CD4-positive, CD25-positive, alpha-beta regulatory T cell (primary cell): ENCODE measurements at places on chromosomes 3 and 15.

DNA sequence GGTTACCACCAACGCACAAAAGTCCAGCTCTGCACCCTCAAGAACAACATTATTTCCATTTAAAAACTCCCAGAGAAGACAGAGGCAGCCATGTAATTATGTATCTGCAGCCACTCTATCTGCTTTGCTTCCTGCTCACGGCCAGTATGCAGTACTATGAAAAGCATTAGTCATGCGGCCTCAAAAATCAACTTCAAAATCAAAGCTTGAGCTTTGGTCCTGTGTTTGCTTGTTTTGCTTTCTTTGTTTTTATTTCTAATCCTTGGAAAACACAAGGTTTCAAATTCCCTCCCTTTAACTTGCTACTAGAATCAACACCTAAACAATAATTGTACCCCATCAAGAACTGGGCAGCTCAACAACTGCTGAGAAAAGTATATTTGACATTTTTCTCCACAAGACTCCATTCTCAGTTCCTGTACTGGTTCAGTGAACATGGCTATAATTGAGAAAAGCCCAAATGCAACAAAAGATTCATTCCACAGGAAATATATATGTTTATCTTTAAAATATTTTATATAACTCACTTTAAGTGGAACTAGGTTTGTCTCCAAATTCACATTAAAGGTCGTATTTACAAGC lies 37.6 kb downstream of the GBE1 start:
- DNase-seq = no peak

DNA sequence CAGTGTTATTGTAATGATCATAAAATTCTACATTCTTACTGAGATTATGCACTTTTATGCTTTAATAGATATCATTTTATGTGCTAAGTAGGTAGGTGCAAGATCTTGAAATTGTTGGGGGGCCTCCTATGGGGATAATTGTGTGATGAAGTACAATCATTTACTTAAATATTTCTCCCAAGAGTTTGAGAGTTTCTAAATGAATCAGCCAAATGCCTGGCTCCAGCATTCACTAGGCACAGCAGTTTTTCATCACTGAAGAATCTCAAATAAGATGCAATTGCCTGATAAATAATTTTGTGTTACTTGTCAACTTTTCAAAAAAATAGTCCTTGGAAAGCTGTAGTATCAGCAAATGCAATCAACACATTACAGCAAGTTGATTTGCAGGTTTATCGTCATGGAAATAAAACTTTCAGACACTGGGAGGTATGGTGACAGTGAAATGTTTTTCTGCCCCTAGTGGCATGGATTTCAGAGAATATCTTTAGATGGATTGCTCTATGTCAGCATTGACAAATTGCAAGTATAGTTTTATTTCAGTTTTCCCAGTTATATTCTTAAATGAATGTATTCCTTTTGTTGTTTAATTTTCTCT lies 167.1 kb downstream of the NEK11 start:
- DNase-seq = no peak

DNA sequence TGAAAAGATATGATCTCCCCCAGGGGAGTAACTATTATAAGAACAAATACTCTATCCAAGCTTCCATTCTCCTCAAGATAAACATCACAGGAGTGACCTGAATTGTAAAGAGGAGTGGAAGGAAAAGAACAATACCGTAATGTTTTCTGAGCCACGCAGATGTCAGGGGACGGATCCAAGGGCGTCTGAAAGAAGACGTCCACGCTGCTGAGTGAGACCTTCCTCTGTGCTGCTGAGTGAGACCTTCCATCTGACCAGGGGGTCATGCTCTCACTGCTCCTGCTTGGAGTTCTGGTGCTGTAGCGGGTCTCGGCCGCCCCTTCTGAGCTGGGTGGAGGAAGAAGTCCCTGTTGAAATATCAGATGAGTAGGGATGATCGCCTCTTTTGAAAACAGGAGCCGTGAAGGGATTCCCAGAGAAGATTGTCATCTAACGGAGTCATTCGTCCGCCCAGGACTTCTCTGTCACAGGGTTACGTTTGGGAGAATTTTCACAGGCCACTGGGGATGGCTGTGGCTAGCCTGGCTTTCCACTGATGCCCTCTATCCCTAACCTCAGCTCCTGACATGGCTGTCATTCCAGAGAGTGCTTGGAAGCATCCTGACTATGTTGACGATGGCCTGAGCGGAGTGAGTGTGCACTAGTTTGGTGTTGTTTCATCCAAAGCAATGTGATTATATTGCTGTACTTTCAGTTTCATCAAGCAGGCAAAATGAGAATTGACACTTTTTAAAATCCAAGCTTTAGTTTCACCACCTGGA lies 184.9 kb downstream of the APBA2 start:
- no peak for DNase-seq

DNA sequence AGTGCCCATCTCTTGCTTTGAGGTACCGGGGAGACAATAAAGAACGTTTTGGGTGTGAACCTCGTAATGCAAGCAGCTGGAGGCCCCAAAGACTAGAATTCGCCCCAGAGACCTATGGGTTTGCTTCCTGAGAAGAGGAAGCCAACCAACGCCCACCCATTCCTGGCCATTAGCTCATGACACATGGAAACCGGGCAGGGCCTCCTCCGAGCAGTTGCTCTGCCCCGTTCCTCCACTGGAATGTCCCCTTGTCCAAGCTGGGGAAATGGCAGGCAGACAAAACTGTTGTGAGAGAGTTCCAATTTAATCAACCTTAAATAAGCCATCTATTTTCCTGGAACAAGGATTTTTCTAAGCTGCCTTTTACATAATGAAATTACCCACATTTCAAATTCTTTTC lies 250.9 kb upstream of the IGF1R start:
- DNase-seq = no peak

DNA sequence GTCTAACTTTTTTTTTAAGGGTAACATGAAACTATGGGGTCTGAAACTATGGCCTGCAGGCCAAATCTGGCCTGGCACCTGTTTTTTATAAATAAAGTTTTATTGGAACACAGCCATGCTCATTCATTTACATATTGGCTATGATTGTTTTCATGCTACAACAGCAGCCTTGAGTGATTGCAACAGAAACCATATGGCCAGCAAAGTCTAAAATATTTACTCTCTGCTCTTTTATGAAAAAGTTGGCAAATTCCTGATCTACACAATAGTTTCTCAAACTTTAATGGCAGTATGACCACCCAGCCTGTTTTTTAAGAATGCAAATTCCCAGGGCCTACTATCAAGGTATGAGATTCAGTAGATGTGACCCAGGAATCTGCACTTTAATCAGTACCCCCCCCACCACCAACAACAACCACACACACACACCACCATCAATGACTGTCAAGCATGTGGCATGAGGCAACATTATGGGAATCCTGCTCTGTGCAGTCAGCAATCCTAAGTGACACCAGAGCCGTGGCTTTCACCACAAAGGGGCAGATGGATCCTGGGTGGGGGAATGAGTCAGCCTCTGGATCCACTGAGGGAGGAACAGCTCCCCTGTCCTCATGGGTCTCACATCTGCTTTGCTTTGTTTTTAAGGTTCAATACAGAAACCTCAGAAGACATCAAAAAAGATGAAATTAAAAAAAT lies 142.8 kb downstream of the NTRK3 start:
- no peak for DNase-seq

- DNase-seq = no peak
Observed at GRCh38 chr3:38964204-38964603, 87.5 kb downstream of the SCN11A start.

DNA sequence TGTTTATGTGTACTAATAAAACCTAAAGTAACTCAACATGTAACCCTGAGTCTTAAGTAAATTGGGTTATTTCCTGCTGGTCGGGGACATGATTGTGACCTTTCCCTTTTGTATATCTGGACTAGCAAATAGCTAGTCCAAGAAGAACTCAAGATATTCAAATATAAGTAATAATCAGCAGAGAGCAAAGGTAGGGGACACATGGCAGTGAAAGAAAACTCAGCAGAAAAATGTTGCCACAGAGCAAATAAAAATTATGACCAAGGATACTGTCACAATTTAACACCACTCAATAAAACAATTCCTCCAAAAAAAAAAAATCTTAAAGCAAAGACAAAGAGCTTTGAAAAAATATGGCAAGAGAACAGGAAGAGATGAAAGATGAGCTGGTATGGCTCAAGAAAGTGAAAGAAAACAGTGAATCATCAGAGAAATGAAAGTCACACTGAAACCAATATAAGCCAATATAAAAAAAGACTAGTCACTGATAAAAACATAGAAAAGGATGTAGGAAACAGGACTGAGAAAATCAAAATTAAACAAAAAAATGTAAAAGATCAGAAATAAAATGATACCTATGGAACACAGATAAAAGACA lies 43.4 kb downstream of the HLTF start:
- DNase-seq = peak; percentile 67

GRCh38 chr3:123725652-123726400 lies 141.0 kb upstream of the HACD2 start:
- DNase-seq = no peak

- no peak for DNase-seq
Observed at GRCh38 chr3:2558796-2559195, 460.1 kb downstream of the CNTN4 start.

- no peak for DNase-seq
Observed at GRCh38 chr3:144585953-144586352, 614.3 kb downstream of the DIPK2A start.

DNA sequence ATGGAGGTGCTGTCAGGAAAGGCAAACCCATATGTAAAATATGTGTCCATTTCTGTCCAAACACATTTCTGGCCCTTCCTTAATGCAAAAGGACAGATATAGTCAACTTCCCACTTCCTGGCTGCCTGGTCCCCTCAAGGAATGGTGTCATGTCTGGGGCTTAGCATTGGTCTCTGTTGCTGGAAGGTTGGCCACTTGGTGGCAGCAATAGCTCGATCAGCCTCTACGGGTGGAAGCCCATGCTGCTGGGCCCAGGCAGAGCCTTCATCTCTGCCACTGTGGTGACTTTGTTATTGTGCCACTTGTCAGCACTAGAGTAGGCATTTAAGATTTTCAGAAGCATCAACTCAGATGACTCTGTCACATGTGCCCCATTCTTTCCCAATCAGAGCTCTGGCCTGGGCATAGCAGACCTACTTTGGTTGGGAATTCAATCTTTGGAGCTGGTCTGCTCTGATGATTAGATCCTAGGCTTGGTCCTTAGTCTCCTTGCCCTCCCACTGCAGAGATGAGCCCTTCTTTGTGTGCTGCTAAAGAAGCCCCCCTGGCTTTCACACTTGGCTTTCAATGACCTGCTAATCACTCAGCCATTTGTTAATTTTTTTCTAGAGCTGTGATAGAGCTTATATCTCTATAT lies 51.0 kb upstream of the SPSB4 start:
- peak; percentile 22 for DNase-seq

GRCh38 chr15:76974456-76975036 lies 20.4 kb upstream of the PSTPIP1 start:
- no peak for DNase-seq

DNA sequence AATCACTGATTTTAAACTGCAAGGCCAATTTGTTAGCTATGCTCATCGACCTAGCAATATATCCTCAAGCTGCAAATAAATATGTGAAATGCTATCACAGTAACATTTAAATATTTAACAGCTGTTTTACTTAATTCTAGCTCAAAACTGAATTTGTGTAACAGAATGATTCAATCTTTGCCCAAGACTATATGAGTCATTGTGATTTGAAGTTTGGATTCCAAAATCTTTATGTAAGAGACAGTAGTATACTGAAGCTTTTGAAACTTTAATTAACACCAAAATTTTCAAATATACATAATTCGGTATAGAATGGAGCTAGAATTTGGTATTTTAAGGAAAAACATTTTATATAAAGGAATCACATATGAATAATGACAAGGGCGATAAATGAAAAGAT lies 603.0 kb upstream of the ROBO2 start:
- DNase-seq = no peak

GRCh38 chr3:14224895-14225294 lies 46.3 kb downstream of the LSM3 start:
- DNase-seq = no peak

DNA sequence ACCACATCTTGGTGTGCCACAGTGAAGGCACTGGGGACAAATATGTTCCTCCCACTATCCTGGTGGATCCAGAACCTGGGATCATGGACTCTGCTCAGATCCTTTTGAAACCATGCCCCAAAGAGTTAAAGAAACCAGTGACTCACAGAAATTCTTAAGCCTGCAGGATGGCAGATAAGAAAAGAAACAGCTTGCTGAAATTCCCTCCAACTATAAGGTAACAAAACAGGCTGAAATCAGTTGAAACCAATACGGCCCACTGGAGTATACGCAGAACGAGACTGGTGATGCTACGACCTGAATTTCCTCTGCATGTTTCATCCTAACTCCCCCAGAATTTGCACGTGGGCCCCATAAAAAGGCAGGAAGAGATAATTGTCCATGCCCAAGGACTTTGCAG lies 209.6 kb downstream of the TJP1 start:
- DNase-seq = no peak

- no peak for DNase-seq
Observed at GRCh38 chr3:52463416-52463815, 8.0 kb downstream of the NISCH start.

- no peak for DNase-seq
Observed at GRCh38 chr15:101329309-101329863, 34.3 kb upstream of the SNRPA1 start.

- no peak for DNase-seq
Observed at GRCh38 chr15:64969401-64969800, 20.3 kb downstream of the SPG21 start.

DNA sequence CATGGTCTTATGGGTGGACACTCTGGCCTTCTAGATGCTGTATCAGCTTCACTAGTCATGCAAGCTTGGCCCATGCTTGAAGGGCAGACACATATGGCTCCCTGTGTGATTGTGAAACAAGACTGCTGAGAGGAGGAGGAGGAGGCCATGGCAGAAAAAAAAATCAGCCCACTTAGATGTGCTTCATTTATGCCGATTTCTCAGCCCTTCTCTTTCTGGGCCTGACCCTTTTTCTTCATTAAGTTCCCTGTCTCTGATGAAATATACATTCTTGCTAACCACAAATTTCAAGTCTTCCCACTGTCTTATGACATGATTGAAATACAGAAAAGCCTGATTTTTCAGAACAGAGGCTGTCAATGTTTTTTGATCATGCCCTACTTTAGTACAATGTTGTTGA lies 213.0 kb upstream of the FEZF2 start:
- DNase-seq = no peak

DNA sequence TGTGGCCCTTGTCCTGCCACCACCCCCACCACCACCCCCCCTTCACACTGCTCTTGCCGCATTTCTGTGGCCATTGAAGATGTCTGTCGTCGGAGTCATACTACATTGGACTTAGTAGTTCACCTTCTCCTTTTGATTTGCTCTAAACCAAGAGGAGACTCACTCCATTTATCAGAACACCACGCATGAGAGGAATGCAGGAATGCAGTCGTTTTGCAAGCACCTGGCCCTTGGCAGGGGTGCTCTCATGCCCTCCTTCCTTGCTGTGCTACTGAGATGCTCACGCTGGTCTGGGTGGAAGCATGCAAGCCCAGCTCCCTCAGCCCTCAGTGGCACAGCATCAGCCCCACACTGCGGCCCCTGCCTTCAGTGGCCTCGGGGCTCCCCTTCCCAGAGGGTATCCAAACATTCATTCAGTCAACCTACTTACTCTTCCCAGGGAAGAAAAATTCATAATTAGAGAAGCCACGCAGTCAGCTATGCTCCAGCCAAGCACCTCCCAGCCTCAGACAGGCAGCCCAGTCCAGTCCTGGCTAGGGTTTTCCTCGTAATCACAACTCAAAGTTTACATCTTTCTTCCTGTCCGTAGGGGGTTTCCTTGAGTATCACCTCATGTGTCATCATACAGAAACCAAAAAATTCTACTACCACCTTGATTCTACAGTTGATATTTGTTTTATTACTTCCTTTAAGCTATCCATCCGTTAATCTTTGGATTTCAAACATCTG lies 520.0 kb downstream of the GABRG3 start:
- no peak for DNase-seq
